ENCODE measurements at places on chromosomes 6 and 20.

DNA sequence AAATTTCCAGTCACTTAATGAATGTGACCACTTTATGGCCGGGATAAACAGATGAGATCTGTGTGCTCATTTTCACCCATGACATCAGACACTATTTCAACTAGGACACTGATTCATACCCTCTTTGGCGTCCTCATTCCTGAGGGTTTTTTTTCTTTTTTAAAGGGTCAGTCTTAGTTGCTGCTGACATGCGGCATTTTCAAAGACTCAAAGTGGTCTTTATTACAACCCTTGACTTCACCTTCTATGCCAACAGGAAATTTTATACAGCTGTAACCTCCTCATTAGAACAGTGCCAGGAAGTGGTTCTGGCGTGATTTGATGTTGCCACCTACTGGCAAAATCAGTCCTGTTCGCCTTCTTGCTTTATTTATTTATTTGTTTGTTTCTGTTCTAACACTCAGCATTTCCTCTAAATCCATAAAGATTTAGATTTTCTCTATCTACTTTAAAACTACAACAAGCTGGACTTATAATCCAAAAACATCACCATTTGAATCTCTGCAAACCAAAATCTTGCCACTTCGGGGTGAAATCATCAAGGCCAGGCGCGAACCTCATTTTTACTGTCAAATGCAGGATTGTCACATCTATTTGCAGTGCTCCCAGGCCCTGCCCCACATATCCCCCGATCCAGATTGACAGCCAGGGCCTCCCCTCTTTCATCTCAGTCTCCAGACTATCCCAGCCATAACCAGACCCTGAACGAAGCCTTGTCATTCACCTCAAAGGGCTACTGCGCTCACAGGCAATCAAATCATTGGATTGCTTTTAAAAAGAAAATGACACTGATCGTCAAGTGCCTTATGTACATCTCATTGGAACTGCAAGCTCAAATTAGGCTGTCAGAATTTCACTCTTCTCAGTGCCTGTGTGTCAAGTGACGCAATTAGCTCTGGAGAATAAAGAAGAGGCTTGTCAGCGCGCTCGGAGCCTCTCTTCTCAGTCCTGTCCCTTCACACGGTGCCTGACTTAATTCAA is 77.5 kb downstream of the C6orf118 start:
- no peak for DNase-seq

- DNase-seq = no peak
These were observed 48.1 kb upstream of the SLC17A4 start for GRCh38 chr6:25706314-25707014.

GRCh38 chr20:48215536-48215935 is 430.3 kb upstream of the SULF2 start:
- DNase-seq = no peak

- DNase-seq = peak; percentile 32
These were observed 155.1 kb upstream of the MLIP start for GRCh38 chr6:53956068-53956711.

DNA sequence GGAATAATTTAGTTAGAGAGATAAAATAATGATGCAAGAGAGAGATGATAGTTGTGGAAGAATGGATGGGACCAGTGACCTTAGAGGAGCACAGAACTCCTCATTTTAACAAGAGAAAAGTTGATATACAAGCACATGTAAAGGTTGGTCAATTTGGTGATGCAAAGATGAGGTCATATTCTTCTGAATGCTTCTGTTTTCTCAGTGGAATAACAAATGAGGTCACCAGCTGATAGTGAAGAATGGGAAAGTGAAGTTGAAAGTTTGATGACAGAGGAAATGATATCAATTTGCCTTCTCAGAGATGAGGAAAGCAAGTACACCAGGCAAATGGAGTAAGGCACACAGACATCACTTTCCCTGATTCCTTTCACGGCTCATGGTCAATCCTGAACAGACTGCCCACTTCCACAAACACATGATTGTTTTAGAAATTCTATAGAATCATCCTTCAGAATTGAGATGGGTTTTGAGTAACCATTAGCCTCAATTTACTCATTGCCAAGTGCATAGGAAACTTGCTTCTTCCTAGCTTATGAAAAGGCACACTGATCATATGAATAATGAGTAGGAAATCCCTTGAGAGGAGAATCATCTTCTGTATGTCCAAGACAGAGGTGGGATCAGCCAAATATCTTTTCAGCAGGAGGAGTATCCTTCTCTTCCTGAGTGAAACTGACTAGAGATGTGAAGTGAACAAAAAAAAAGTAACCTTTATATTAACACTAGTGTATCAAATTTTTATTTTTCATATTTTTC is 82.4 kb upstream of the TCF21 start:
- DNase-seq = peak; percentile 5

GRCh38 chr6:125095580-125096301 is 57.8 kb upstream of the TPD52L1 start:
- DNase-seq = no peak

Data from non-pigmented ciliary epithelial cell (primary cell).